Dermis blood vessel endothelial cell (primary cell): ENCODE measurements at places on chromosomes 6 and 20.
A peak's percentile ranks its signal among the peaks of the same experiment; 100 is the strongest.

GRCh38 chr20:62816884-62817873, at the start of gene COL9A3:
TSS of gene COL9A3 (plus strand) at chr20:62817050. CDS start at chr20:62817065, 15 bp downstream.
- no peak for DNase-seq

GRCh38 chr6:32129297-32130088, 595 bp downstream of the FKBPL start:
- DNase-seq = no peak

DNA sequence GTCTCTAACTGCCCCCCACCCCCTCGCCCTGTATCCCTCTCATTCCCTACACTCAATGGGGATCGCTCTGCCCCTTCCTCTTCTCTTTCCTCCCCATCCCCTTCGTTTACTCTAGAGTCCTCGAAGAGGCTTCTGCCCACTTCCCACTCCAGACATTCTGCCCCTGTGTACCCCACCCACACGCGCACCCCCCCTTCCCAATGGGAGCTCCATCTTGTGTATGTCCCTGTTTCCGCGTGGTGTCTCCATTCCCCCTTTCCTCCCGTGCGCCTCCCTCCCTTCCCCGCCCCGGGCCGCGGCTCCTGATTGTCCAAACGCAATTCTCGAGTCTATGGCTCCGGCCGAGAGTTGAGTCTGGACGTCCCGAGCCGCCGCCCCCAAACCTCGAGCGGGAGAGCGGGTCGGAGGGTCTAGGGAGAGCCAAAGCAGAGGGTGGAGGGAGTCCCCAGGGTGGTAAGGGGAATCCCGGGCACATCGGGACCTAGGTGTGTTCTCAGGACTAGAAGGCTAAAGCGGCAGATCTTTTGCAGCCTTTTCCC, 679 bp upstream of the RING1 start:
- DNase-seq = peak; percentile 64

- no peak for DNase-seq
Observed at GRCh38 chr20:42474646-42475045, 715.1 kb downstream of the PTPRT start.

DNA sequence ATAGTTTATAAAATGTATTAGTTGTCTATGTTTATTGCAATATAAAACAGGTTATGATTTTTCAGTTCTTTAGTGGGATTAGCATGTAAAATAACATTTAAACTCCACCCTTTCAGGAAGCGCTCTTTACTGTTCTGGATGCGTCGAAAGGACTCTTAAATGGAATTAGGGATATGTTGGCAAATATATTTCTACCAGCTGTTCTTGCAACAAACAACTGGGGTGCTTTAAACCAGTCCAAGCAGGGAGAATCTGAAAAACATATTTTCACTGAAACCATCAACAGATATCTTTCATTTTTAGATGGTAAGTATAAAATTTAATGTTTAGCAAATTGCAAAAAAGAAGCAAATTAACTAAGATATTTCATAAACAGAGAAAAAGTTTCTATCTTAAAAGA, 21.8 kb downstream of the DNAH8 start:
- no peak for DNase-seq

DNA sequence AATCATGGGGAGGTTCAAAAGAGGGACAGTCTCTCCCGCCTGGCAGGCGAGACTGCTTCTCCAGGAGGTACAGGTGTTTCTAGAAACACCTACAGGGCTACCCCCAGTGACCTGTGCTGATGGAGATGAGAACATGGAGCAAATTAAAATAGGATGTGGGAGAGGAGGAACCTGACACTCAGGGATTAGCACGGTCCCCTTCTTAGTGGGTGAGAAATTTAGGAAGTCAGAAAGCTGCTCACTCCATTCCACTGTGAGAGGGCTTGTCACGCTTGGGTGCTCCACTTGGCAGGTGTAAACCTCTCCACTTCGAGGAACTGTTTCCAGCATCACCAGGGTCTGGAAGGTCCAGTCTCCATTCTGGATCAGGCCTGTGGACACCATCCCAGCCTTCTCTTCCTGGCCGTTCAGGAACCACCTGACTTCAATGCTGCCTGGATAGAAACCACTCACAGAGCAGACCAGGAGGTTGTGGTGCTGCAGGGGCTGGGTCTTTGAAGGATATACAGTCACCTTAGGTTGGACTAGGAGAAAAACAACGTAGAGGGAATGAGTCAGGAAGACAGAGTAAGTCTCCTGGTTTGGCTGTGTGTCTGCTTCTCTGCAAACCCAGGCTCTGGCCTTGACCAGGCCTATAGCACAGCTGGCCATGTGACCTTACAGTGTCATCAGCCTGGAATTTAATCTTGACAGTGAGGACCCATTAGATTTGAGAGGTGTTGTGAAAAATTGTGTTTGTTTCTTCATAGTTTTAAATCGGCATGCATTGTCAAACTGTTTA, 8.1 kb downstream of the HLA-DRB1 start:
- no peak for DNase-seq

GRCh38 chr6:89243331-89243629, 26.1 kb upstream of the GABRR1 start:
- DNase-seq = no peak

- DNase-seq = peak; percentile 76
Observed at GRCh38 chr6:16286151-16286522, 47.8 kb downstream of the GMPR start.

DNA sequence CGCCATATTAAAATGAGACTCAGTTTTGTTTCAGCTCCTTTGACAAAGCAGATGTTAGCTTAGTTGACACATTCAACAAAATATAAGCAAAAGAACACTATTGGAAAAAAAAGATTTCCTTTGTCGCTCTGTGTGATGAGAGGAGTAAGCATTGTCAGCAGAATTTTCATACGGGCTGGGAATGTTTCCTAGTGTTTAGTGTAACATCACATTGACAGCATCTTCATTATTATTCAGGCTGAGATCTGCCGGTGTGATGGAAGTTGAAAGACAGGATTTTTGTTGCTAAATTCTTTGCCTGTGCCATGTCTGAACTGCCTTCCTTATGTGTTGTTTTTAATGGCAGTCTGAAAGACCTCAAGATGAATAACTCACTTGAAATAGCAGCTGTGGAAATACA, 49.1 kb downstream of the GRM1 start:
- DNase-seq = no peak

DNA sequence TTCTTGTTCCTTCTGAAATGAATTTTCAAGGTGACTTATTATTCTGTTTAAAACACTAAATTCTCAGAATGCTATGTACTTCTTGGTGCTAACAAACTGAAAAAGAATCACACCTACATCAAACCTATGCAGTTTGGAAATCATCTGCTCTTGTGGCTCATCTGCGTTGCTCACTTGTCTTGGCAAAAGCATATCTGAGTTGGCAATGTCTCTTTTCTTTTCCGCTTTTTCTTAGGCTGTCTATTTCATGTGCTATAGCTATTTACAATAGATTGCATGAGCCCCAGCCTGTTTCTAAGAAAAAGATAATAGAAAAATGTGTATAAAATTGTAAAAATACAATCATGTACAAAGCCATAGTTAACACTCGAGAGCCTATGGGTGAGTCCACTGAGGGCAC, 348.9 kb upstream of the AGPAT4 start:
- DNase-seq = no peak

DNA sequence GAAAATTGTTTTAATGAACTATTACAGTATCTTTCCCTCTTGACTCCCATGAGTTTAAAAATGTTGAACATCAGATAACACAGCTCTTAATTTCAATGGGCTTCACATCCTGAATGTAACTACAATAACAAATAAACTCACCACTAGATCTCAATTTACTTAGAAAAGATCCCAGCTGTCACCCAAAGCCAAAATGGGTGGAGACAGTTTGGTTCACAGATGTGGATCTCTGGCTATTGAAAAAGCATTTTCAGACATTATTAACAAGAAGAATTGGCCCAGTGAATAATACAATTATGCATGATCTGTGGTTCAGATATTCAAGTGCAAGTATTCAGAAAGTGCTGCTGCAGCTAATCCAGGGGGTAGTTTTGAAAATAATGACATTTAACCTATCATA, 184.7 kb upstream of the RALGAPA2 start:
- no peak for DNase-seq

DNA sequence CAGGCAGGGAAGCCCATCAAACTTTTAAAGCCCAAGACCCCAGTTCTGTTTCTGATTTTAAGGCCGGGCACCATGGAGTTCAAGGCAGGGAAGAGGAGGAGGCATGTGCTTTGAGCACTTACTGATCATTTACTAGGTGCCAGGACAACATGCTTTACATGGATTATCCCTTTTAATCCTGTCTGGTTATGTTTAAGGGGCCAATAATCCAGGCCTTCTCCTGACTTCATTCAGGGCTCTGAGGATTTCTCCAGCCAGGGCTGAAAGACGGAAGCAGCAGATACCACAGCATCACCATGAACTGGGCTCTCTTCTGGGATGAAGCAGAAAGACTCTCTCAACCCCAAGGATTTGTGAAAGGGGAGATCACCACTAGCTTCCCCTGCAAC, 4.1 kb downstream of the CCND3 start:
- DNase-seq = no peak

DNA sequence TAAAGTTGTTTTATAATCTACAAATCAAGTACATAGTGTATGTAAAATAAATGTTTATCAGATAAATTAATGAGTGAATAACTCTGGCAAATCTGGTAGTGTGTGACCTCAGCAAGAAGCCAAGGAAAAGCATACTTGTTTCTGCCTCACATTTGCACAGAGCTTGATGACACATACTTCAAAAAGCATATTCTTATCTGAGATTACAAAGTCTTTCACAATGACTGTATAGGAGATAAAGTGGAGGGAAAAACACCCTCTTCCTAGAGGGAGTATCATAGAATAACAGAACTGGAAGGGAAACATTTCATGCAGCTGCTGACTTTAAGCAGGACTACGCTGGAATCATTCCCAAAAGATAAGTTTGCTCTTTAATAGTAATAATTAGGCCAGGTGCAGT, 28.1 kb upstream of the AKAP7 start:
- peak; percentile 54 for DNase-seq

DNA sequence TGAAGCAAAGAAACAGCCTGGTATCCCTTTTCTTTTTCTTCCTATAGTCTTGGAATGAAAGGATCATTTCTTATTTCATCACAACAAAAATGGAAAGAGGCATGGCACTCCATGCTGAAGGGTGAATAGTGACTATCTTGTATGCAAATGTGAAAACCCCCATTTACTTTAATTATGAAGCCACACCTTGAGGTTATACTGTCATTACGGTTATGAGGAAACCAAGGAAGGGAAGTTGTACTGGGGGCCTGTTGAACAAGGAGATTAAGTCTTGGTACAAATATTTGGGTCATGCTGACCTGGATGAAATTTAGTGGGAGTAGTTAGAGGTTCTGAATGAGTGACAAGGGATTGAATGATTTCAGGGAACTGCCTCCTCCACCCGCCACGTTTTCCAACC, 8.7 kb upstream of the STXBP5 start:
- no peak for DNase-seq

DNA sequence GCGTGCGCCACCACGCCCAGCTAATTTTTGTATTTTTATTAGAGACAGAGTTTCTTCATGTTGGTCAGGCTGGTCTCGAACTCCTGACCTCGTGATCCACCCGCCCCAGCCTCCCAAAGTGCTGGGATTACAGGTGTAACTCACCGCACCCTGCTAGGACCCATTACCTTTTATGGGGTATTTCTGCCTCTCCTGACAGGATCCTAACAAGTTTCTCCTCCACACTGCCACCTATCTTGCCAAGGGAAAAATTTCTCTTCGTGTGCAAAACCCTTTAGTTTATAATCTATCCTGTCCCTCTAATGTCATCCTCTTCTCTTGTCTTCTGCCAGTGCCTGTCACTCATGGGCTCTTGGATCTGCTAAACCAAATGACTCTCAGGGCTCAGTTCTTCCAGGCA, 1.9 kb downstream of the STMND1 start:
- peak; percentile 4 for DNase-seq

GRCh38 chr6:127022302-127022701, 96.2 kb upstream of the RSPO3 start:
- peak; percentile 4 for DNase-seq

DNA sequence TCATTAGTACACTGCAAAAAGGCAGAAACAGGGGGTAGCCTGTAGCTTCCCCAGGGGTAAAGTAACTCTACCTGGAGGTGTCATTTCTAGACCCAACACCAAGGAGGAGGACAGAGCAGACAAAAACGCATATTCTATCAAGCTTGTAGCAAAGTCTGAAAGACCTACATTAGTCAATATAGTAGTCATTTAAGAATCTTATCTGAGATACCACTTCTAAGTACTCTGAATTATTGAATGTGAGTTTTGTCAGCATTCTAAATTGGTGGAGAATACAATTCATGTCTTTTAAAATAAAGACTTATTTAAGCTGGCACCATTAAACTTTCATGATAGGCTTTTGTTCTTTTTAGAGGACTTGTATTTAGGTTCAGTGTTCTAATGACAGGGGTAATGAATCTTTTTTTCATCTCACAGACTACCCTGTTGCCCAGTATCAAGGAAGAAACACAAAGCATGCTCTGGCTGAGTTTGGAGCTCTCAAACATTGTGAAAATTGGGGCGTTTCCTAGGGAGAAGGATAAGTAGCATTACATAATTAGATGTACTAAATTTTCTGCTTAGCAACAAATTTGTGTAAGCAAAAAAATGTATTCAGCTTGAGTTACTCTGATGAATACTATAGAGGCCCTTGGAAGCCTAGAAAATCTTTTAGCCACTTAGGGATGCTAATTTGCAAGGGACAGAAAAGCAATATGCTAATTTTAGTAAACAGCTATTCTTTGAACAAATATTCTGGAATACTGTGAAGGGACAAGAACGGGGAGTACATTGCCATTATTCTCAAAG, 255.4 kb upstream of the HSF2 start:
- no peak for DNase-seq

DNA sequence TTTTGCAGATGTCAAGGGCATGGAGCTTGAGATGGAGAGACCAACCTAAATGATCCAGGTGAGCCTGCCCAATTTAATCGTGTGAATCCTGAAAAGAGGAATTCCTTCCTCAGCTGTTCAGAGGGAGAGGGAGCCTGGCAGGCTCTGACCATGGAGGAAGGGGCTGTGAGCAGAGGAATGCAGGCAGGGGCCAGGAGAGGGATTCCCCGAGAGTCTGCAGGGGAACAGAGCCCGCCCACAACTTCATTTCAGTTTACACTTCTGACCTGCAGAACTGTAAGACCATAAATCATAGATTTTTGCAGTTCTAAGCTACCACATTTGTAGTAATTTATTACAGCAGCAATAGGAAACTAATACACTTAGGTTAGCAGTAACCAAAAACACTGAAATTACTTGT, 164.1 kb downstream of the TBXT start:
- DNase-seq = no peak
